ENCODE measurements at places on chromosomes 7 and 10.

- DNase-seq = no peak
These were observed 114.1 kb downstream of the ZFAND4 start for GRCh38 chr10:45558425-45558824.

DNA sequence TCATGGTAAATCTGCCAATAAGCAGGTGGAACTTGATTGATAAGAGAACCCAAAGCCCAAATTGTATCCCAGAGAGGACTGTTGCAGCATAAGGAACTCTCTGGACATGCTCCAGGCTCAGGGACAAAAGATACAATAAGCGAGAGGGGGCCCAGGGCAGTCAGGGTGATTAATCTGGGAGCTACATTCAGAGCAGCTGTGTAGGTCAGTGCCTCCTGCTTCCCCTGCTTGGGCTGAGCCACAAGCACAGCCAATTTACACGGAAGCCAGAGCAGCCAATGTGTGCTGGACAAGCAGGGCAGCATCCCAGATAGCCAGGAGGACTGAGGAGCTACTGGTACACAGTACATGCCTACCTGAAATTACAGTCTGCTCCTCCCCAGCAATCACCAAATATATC lies 24.2 kb downstream of the MYPN start:
- no peak for DNase-seq

- DNase-seq = no peak
These were observed 253.6 kb downstream of the STK31 start for GRCh38 chr7:23963461-23964165.

- no peak for DNase-seq
These were observed 54.1 kb downstream of the HSPA12A start for GRCh38 chr10:116688241-116688711.

GRCh38 chr10:76122056-76122455 lies 690.6 kb downstream of the LRMDA start:
- no peak for DNase-seq

- no peak for DNase-seq
These were observed 4.7 kb upstream of the MRLN start for GRCh38 chr10:59757966-59758365.

DNA sequence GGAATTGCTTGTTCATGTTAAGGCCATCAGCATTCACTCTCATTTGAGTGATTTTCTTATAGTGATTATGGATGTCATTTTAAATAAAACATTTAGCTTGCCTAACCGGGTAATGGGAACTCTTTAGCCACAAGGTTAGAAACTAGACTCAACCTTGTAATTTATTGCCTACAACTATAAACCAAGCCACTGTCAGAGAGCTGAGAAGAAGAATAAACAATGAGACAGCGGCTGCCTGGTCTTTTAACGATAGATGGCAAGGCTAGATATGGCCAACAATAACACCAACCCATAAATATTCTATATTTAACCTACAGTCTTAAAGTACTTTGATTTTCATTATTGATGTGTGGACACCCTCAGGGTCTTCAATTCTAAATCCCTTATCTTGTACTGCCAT lies 27.8 kb upstream of the INHBA start:
- no peak for DNase-seq

- DNase-seq = no peak
These were observed 615.5 kb upstream of the MKI67 start for GRCh38 chr10:128741680-128742079.

- DNase-seq = no peak
These were observed 178.7 kb downstream of the GFRA1 start for GRCh38 chr10:116094356-116094755.

- no peak for DNase-seq
These were observed 170.3 kb downstream of the PAXIP1 start for GRCh38 chr7:154832557-154833138.

DNA sequence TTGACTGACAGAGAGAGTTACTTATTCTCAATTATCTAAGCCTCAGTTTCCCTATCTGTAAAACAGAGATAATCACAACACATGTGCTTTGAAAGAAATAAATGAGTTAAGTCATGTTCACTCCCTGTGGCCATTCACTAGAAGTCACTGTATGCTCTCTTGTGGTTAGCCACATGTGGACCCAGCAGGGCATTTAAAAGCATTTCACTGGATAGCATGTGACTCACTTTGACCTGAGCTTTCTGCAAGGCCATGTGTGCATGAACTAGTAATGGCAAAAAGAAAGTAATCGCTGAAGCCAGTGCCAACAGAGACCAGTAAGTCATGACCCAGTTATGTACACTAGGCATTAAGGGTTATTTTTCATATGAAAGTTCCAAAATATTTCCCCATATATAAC lies 557.0 kb upstream of the IGFBP3 start:
- no peak for DNase-seq

DNA sequence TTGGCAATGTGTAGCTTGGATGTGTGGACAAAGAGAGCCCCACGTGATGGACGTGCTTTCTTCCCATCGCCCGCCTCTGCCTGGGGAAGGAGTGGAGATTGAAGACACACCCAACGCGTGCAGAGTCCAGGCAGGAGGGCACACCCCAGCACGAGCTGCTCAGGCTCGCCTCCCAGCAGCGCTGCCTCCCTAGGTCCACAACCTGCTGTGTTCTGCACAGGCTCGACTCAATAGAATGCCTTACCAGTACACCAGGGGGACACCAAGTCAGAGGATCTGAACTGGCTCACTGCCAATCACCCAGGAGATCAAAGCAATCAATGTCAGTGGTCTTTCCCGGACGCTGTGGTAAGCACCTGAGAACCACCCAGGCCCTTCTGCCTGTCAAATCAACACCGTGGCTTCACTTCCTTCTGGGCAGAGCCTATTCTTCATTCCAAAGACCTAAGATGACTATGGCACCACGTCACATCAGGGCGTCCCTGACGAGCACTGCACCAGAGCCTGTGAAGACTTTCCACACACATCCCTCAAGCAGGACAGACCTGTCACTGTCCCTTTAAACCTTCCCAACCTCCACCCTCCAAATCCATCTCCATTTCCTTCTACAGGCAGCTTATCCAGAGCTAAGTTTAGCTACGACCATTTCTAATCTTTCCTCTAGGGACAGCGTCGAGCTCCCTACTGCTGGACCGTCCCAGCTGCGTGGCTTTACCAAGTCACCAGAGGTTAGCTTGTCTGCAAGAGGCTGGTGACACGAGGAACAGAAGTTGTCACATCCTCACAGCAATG lies 72.3 kb downstream of the AMZ1 start:
- DNase-seq = no peak

DNA sequence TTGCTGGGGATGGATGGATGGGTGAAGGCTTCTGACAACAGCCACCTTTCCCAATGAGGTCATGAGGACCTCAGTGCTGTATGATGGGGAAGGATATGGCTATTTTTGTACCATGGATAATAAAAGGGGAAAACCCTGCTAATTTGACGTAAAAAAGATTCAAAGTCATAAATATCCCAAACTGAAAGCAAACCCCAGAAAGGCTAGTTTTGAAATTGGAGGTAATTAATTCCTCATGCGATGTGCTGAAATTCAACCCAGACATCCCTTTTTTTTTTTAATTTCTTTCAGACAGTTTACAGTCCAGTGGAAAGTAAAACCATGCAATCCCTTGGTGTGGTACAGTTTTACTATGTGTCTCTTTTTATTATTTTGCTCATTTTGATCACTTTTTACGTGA lies 254.5 kb upstream of the BMPER start:
- no peak for DNase-seq

- no peak for DNase-seq
These were observed 155.7 kb downstream of the JAZF1 start for GRCh38 chr7:28024786-28025334.

- no peak for DNase-seq
These were observed 521 bp downstream of the LIMK1 start for GRCh38 chr7:74083928-74084721.

DNA sequence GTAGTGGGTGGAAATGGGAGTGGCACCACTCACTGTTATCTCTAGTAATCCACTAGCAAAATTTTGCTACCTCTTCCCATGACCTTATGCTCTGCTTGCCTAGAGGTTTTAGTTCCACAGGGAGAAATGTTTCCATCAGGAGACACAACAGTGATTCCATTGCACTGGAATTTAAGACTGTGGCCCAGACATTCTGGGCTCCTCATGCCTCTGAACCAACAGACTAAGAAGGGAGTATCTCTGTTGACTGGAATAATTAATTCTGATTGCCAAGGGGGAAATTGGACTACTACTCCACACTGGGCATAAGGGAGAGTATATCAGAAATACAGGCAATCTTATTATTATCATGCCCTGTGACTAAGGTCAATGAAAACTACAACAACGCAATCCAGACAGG lies 16.2 kb upstream of the BRAF start:
- no peak for DNase-seq

GRCh38 chr7:47454974-47455871 lies 126.7 kb downstream of the TNS3 start:
- DNase-seq = no peak

GRCh38 chr7:2853147-2853546 lies 9.0 kb upstream of the GNA12 start:
- no peak for DNase-seq

- DNase-seq = no peak
These were observed 69.0 kb downstream of the CFAP46 start for GRCh38 chr10:132873395-132873794.

DNA sequence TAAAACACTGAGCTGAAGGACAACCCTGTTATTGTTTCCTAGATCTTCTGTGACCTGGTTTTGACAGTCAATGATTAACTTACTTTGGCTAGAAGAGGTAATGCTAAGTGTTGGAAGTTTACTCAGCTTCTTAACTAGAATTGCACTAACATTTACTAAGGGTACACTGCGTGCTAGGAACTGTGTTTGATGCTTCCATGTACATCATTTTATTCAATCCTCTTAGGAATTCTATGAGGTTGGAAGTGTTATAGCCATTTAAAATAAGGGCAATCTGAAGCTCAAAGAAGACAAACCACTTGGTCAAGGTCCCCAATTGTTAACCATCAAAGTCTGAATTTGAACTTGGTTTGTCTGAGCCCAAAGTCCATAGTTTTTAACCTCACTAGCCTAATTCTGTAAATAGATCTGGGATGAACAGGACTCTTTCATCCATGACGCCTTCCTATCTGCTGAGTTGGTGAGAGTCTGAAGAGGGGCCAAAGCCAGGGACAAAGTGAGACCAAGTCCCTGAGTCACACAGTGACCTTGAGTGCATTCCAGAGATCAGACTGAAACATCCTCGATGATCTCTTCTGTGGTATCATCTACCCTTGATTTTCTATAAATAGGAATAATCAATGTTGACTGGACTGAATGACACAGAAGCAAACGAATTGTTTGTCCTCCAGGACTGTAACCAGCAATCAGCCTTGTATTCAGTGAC lies 29.2 kb upstream of the ZNRF2 start:
- no peak for DNase-seq

GRCh38 chr7:87212498-87212897 lies 7.0 kb downstream of the TMEM243 start:
- no peak for DNase-seq

GRCh38 chr7:24764972-24765744 lies 7.9 kb upstream of the GSDME start:
- DNase-seq = no peak

- DNase-seq = no peak
These were observed 57.9 kb upstream of the FAM133B start for GRCh38 chr7:92648067-92648466.

DNA sequence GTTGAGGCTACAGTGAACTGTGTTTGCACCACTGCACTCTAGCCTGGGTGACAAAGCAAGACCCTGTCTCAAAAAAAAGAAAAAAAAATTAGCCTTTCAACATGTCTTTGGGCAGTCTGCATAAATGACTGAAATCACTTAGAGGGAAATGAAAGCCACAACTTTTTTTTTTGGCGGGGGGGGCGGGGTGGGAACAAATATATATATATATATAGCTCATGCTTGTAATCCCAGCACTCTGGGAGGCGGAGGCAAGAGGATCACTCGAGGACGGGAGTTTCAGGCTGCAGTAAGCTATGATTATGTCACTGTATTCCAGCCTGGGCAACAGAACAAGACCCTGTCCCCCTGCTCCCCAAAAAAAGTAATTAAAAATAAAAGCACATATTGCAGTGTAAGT lies 23.4 kb upstream of the MICU1 start:
- DNase-seq = no peak

GRCh38 chr7:103714376-103714927 lies 268.4 kb upstream of the SLC26A5 start:
- no peak for DNase-seq

DNA sequence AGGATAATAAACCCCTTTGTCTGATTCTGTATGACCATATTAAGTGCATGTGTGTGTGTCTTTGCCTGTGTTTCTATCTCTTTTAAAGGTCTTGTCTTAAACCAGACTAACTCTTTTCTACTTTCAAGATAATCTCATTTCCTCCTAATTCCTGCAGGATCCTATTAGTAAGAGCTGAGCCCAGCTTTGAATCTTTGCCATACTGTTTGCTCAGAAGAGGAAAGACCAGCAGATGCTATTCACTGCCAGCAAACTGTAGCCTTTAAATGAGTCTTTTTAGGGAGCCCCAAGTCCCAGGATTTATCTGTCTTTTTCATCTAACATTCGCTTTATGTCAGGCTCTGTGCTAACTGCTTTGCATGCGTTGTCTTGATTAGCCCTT lies 2.9 kb downstream of the GPR158 start:
- no peak for DNase-seq

GRCh38 chr7:105210721-105211205 lies 178.0 kb downstream of the SRPK2 start:
- no peak for DNase-seq

GRCh38 chr10:60000747-60001146 lies 94.4 kb upstream of the CCDC6 start:
- no peak for DNase-seq

Measured in CD8-positive, alpha-beta memory T cell (primary cell).